ENCODE measurements at places on chromosomes 11 and 22.

DNA sequence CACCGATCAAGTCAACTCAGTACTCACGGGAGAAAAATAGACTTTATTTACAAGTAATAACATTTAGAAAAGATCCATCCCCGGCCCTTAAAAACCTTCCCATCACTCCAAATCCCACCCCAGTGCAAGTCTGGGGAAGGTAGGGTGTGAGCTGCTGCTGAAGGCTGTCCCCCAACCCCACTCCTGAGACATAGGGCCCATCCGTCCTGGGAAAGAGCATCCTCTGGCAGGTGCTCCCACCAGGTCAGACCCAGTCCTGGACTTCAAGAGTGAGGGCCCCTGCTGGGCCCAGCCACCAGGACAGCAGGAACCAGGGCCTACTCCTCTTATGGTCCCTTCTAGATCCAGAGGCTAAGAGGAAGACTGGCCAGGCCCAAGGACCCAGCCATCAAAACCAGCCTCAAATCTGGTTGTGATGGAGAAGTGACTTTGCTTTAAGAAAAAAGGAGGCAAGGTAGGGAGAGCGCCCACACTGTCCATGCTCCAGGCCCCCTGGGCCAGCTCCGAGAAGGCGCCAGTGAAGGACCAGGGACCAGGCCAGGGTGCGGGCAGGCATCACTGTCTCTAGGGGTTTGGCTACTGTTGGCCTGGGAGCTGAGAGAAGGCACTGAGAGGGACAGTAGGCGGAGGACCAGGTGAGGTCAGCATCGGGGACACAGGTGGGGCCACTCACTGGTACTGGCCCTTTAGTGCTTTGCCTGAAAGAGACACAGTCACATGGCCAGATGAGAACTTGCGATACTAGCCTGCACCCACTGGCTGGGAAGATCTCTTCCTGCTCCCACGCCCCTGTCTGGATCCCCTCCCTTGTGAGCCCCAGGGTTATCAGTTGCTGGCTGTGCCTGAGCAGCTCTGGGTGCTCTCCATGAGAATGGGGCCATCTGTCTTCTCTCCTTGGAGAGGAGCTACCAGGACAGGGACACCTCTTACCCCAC is 4.4 kb downstream of the IL18BP start:
- no peak for DNase-seq

DNA sequence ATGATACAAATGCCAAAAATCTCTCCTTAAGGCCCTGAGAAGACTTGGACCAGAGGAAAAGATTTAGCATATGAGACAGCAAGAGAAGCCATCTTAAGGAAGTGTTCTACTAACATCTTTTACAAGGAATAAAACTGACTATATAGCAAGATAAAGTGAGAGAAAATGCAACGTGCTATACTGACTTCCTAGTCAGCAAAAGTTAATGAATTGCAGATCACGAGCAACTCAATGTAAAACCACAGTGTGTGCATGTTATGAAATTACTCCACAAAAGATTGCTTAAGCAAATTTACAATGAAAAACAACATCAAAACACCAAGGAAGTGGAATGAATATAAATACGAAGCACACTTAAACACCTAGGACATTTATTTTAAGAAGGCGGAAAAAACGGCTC is 187.5 kb downstream of the CADM1 start:
- no peak for DNase-seq

- no peak for DNase-seq
Measured at GRCh38 chr11:2738551-2739431, 39.0 kb upstream of the KCNQ1OT1 start.

- peak; percentile 20 for DNase-seq
Measured at GRCh38 chr11:117144477-117145392, 648 bp downstream of the PAFAH1B2 start.

DNA sequence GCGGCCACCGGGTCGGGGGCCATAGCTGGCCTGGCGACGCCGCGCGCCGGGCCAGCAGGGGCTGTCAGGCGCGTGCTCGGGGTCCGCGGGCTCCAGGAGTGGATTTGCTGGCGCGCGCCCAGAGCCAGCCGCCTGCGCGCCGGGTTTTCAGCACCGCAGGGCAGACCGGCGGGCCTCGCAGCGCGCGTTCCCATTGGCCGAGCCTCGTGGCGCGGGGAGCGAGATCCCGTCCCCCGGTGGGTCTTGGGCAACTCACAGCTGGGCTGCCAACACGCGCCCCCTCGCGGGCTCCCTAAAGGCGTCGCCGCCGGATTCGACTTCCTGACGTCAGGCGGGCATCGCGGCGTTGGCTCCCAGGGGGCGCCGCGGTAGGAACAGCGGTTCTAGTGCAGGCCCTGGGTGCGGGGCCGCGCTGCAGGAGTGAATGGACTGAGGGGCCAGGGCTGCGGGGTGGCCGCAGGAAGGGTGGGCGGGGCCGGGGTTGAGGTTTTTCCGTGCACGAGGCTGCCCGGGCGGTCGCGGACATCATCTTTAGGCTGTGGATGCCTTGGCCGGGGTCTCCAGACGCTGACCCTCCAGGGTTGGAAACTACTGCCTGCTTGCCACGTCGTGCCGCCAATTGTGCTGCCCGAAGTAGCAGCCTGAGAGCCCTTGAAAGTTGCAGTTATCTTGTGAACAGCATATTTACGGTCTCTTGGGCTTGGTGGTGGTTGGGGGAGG is at the start of gene FADS1:
Gene FADS1 (minus strand): TSS at position 268 of the 720 bp plus-strand sequence. CDS start 74 bp downstream, at position 194.
- peak; percentile 55 for DNase-seq

DNA sequence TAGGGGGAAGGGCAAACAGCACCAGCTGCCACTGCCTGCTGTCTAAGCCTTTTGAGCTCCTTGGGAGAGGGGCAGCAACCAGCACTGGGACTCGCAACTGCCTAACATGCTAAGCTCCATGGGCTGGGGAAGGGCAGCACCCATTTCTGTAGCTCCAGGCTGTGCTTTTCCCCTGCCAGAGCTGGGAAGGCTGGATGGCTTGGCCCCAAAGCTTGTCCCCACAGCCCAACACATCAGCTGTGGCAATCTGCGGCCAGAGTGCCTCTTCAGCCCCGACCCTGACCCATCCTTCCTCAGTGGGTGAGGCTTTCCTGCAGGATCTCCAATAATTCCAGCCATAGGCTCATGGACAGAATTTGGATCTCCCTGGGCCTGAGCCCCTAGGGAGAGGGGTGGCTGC is 551.3 kb downstream of the TMEM135 start:
- no peak for DNase-seq

DNA sequence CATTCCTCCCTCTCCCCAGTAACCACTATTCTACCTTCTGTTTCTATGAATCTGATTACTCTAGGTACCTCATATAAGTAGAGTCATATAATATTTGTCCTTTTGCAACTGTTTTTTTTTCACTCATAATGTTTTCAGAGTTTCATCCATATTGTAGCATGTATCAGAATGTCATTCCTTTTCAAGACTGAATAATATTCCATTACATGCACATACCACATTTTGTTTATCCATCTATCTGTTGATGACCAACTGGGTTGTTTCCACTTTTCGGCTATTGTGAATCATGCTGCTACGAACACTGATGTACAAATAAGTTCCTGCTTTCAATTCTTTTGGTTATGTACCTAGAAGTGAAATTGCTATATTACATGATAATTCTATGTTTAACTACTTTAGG is 40.7 kb downstream of the MRE11 start:
- no peak for DNase-seq

GRCh38 chr22:43823911-43824665 is 12.0 kb upstream of the EFCAB6 start:
- DNase-seq, result no peak

DNA sequence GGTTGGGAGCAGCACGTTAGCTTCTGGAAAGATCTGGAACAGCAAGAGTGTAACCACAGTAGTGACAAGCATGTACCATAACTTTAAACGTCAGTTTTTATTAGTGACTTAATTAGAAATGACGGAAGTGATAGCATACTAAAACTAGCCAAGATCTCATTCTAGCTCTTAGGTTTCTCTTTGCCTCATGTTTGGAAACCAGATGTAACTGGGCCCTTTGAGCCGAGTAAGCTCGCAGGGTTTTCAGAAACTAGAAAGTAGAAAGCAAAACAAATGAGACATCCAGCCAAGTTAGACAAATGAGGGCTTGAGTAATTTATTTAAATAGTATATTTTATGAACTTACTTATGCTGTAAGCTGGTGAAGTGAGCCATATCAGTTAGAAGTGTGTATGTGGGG is 40.2 kb upstream of the SLC5A12 start:
- no peak for DNase-seq

GRCh38 chr11:102617466-102618008 is 7.6 kb downstream of the MMP20 start:
- DNase-seq, result no peak

- DNase-seq, result no peak
Measured at GRCh38 chr11:8228231-8228630, 35.4 kb downstream of the LMO1 start.

DNA sequence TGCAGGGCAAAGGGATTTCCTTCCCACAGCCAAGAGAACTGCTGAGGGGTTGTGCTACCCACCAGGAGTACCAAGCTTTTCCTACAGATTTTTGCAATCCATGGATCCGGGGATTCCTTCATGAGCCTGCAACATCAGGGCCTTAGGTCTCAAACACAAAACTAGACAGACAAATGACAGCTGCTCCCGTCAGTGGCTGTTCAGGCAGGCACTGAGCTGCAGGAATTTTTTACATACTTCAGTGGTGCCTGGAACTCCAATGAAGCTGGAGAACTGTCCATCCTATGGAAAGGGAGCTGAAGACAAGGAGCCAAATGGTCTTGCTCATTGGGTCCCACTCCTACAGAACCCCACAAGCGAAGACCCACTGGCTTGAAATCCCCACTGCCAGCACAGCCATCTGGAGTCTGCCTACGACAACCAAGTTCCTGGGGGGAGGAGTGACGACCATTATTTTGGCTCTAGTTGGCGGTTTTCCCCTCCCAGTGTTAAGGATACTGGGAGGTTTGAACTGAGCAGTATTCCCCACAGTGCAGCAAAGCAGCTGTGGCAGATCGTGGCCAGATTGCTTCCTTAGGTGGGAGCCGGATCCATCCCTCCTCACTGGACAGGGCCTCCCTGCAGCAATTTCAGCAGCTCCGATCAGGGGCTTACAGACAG is 157.7 kb upstream of the TMEM45B start:
- no peak for DNase-seq

DNA sequence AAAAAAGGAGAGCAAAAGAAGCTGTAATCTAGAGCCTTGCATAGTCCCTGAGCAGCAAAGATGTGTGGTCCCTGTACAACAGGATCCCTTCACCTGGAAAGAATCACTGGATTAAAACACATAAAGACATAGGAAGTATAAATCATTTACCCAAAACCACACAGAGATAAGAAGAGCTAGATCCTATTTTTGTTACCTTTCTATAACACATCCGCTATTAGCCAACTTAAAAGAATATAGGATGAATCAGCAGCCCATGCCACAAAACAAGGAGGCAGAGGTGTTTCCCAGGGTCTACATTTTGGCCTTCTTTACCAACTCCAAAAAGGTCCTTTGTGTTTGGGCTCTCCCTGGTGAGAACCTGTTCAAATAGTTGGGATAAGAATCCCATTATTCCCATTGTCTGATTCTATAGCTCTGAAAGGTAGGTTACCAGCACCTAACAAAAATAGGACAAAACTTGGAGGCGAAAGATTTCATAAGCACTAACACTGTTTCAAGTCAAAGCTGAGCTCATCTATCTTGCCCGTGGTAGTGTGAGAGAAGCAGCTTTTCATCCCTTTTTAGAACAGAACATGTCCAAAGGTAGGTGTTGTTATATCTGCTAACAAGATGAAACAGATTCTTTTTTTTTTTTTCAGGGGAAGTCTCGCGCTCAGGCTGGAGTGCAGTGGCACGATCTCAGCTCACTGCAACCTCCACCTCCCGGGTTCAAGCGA is 26.8 kb downstream of the PAK1 start:
- DNase-seq, result no peak

DNA sequence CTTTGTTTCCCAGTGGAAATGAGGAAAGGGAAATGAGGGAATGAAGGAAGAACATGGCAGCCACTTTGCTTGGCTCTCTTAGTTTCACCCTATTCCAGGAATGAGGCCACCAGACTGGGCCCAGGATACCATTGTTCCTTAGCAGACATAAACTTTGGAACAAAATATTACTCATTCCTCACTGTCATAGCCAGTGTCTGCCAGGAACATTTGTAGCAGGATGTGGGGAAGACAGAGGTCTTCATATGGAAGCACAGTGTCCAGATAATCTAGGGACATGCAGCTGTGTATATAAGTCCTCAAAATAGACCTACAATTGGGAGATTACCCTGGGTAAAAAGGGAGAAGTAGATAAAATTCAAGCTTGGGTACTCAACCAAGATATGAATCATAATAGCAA is 15.2 kb upstream of the FUT4 start:
- no peak for DNase-seq

DNA sequence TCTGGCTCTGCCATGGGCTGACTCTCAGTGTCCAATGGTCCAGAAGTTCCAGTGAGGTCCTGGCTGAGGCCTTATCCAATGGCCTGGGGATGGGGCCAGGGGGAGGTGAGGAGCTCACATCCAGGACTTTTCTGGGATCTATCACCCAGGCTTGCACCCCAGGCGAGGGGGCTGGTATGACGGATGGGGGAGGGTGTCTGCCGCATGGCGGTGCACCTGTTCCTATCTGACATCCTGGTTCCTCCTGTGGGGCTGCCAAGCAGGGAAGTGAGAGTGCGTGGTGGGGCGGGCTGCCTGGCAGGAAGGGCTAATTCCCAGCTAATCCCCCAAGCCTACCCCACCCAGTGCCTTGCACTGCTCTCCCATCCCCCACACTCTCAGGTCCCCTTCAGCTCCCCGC is 102.1 kb downstream of the NECTIN1 start:
- no peak for DNase-seq

DNA sequence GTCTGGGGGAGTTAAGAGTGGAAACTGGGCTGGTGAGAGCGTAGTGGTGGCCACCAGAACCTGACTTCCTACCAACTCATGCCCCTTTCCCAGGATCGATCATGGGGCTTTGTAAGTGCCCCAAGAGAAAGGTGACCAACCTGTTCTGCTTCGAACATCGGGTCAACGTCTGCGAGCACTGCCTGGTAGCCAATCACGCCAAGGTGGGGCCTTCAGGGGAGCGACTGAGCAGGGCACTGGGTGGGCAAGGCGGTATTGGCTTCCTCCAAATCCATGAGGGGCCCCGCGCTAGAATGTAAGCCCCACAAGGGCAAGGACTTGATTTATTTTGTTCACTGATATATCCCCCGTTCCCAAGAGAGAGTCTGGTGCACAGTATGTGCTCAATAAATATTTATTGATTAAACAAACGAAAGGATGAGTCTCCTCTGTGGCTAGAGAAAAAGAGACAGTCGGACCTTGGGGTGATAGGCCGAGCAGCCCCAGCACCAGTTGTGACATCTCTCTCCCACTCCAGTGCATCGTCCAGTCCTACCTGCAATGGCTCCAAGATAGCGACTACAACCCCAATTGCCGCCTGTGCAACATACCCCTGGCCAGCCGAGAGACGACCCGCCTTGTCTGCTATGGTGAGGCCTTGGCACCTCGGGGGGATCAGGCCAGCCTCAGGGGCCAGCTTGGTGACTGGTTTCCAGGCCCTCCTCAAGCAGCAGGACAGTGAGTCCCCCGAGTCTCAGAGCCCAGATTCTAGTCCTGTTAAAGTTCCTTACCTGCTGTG is 765 bp downstream of the ZFPL1 start:
- no peak for DNase-seq

GRCh38 chr22:43928468-43928867 is 4.9 kb downstream of the PNPLA3 start:
- no peak for DNase-seq

- DNase-seq, result no peak
Measured at GRCh38 chr11:75827562-75827961, 12.6 kb downstream of the UVRAG start.

Data from T-helper 2 cell (primary cell).